ENCODE measurements at places on chromosomes 2 and 18. TPM values are rescaled to one million over a fixed set of nuclear protein-coding genes. Genes with fewer than 3 reads are reported as not detected.

DNA sequence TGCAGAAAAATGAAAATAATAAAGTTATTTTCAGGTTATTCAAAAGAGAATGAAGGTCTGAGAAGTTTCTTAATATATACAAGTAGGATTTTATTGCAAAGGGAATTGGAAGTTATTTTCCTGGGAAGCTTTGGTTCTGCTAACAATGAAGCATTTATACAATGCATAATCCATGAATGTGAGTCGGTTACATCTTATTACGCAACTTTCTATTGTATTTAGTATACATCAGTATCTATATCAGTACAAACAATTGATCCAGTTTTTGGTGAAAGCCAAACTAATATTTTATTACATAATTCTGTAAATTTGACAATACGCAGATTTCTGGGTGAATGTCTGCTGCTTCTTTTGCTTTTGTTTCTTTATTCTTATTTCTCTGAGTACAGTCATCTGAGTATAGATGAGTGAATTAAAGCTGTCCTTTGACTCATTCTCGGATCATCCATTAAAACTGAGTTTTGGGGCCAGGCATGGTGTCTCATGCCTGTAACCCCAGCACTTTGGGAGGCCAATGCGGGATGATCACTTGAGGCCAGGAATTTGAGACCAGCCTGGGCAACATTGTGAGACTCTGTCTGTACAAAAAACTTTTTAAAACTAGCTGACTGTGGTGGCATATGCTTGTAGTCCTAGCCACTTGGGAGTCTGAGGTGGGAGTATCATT is 108.5 kb downstream of the SOCS6 start:
- H3K27ac ChIP-seq, result no peak overlapping the region
- no peaks in the 10 kb centered on the region for H3K27me3 ChIP-seq
- H3K36me3 ChIP-seq, result no peaks in the 10 kb centered on the region
- H3K4me1 ChIP-seq, result no peaks in the 10 kb centered on the region
- DNase-seq, result no peak

The RIT2 gene
- total RNA-seq, result not detected

DNA sequence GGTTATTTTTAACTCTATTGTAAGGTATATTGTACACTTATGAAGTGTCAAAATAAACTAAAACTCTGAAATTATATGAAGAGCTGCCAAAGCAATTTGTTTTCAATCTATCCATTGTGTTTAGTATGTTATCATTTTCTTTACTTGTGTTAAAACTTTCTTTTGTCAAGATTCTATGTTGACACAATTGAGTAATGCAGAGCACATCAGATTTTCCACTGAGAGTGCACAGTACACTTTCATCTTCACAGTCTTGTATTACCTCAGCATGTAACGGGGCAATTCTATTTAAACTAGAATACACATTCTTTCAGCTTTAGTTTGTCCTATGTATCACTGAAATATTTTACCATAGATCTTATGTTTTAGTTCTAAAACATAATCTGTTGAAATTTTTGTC is 304.4 kb upstream of the ZC3H15 start:
- H3K4me1 ChIP-seq, result no peaks in the 10 kb centered on the region
- no peaks in the 10 kb centered on the region for H3K36me3 ChIP-seq
- H3K4me3 ChIP-seq, result no peak overlapping the region
- DNase-seq, result no peak

GRCh38 chr2:40243581-40244187 is 208.2 kb downstream of the SLC8A1 start:
- peaks cover 14% of the 10 kb centered on the region for H3K4me1 ChIP-seq
- no peak for DNase-seq
- no peak overlapping the region for H3K27ac ChIP-seq
- H3K4me3 ChIP-seq, result no peak overlapping the region
- no peaks in the 10 kb centered on the region for H3K36me3 ChIP-seq

GRCh38 chr2:37550190-37550589 is 121.3 kb downstream of the CDC42EP3 start:
- H3K36me3 ChIP-seq, result no peaks in the 10 kb centered on the region
- DNase-seq, result no peak
- H3K27ac ChIP-seq, result no peak overlapping the region
- no peaks in the 10 kb centered on the region for H3K4me1 ChIP-seq
- H3K4me3 ChIP-seq, result no peak overlapping the region

- H3K27me3 ChIP-seq, result no peaks in the 10 kb centered on the region
- DNase-seq, result no peak
- H3K27ac ChIP-seq, result no peak overlapping the region
- H3K36me3 ChIP-seq, result no peaks in the 10 kb centered on the region
- H3K4me3 ChIP-seq, result no peak overlapping the region
- H3K4me1 ChIP-seq, result no peaks in the 10 kb centered on the region
Observed at GRCh38 chr2:212528106-212528856, 10.3 kb downstream of the ERBB4 start.

The SEPTIN2 gene
- total RNA-seq, result 264 TPM

GRCh38 chr2:54438271-54438670 is 17.9 kb upstream of the SPTBN1 start:
- H3K4me1 ChIP-seq, result peaks cover 29% of the 10 kb centered on the region
- DNase-seq, result no peak
- no peaks in the 10 kb centered on the region for H3K27me3 ChIP-seq
- no peaks in the 10 kb centered on the region for H3K36me3 ChIP-seq
- H3K4me3 ChIP-seq, result no peak overlapping the region

- no peak for DNase-seq
- no peak overlapping the region for H3K4me3 ChIP-seq
- no peaks in the 10 kb centered on the region for H3K4me1 ChIP-seq
- no peaks in the 10 kb centered on the region for H3K36me3 ChIP-seq
- H3K27me3 ChIP-seq, result no peaks in the 10 kb centered on the region
Observed at GRCh38 chr18:30106356-30106755, 936.2 kb downstream of the DSC3 start.

The SAG gene
- not detected for total RNA-seq

- H3K4me1 ChIP-seq, result peaks cover 24% of the 10 kb centered on the region
- no peak for DNase-seq
Observed at GRCh38 chr18:13611142-13611600, 115.2 kb downstream of the FAM210A start.

The RGPD6 gene
- 15.1 TPM for total RNA-seq

DNA sequence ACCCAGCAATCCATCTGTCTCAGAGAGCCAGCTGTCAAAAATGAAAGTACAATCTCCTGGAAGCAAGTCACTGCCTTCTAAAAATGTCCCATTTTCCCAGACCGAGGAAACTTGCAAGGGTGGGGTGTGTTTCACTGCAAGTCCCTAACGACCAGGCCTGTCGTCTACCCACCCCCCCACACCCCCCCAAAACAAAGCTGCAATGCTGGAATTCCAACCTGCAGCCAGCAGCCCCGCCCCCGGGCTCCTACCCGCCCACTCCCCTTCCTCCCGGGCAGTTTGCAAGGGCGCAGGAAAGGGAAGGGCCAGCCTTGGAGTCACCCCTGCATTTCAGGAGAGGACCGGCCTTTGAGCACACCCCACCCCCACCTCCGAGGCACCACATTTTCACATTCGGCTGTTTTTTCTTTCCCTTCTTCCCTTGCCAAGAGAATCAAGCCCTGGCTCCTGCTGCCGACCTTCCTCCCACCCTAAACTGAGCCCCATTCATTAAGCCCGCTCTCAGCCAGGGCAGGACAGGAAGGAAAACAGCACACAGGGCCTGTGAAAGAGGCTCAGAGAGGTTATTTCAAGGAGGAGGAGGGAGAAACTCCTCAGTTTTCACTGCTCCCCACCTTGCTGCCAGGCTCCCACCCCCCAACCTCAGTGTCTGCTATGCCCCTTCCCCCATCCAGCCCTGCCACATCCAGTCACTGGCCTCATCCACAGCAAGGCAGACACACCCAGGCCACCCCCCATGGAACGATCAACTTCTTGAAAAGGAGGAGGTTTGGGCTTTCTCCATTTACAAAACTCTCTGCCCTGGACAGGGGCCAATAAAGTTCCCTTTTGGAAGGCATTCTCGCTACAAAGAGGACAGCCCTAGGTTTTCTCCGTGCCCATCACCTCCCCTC is 11.3 kb downstream of the SMAD7 start:
- peaks cover 93% of the 10 kb centered on the region for H3K4me1 ChIP-seq
- no peaks in the 10 kb centered on the region for H3K27me3 ChIP-seq
- peak overlapping the region; percentile 71 for H3K27ac ChIP-seq

DNA sequence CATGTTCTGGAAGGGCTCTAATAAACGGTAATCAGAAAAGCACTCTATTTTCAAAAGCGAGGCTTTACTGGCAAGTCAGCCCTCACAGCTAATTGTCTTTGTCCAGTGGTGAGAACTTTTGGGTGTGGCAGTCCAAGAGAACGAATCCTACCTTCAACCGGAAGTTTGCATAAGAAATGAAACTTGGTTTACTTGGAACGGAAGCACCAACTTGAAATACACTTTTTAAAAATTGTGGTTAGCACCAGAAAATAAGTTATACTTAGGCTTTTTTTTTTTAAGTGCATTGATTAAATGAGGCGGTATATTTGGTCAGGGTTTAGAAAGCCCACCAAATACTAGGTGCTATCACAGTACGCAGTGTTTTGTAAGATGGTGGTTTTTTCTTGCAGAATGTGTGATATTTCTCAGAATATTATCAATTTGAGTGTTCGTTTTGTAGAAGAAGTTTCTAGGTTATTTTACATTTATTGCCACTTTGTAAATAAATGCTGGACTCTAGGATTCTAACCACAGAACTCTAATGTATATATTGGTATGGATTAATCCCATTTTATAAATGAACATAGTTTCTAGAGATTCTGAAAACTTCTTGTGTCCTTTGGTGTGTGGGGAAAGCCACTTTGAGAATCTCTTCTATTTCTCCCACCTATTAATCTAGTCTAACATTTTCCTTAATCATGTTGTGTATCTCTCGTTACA is 1.2 kb downstream of the MYL12A start:
- H3K36me3 ChIP-seq, result peaks cover 25% of the 10 kb centered on the region
- peak overlapping the region; percentile 97 for H3K27ac ChIP-seq
- no peaks in the 10 kb centered on the region for H3K27me3 ChIP-seq

The LIPG gene
- total RNA-seq, result 10.2 TPM

GRCh38 chr2:132943829-132944228 is 273.8 kb upstream of the LYPD1 start:
- no peaks in the 10 kb centered on the region for H3K27me3 ChIP-seq
- no peak for DNase-seq
- H3K27ac ChIP-seq, result no peak overlapping the region
